ENCODE measurements at places on chromosomes 2 and 18. TPM values are rescaled to one million over a fixed set of nuclear protein-coding genes. Genes with fewer than 3 reads are reported as not detected.
A peak's percentile ranks its signal among the peaks of the same experiment; 100 is the strongest.

GRCh38 chr2:16911746-16912145 is 246.1 kb upstream of the CYRIA start:
- DNase-seq = no peak

DNA sequence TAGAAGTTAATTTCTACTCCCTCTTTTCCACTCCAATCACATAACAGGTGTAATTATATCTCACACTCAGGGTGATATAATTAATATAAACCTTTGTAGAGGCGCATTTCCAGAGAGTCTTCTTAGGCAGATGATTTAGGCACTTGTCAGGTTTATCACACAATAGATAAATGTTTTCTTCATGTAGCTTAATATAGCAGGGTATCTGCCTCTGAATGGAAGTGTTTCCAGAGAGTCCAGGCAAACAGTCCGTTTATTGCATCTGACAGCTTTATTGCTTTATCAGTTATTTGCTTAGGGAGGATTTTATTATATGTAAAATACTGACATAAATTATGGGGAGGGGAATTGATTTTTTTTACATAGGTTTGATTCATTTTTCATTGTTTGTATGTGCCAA is 766.3 kb downstream of the SLC4A3 start:
- DNase-seq = no peak

- no peak for DNase-seq
These were observed 60.0 kb upstream of the SPTBN1 start for GRCh38 chr2:54396107-54396506.

GRCh38 chr18:48542513-48543181 is 3.8 kb downstream of the CTIF start:
- no peak for DNase-seq

DNA sequence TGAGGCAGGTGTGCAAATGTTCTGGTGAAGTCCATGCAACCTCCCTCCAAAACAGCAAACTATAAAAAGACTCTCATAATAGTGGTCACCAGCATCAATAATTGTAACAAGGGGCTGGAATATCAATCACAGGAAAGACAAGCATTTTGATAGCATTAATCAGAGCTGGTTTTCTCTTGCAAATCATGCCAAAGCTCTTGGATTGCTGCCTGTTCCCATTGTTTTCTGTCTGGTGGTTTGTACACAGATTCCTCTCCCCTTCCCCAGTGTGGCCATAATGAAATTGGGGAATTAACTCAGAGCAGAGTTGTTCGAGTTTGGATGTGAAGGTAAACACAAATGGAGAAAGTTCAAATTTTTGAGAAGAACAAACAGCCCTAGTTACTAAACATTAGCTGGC is 134.2 kb downstream of the CDCA7 start:
- DNase-seq = no peak

- DNase-seq = peak; percentile 70
These were observed 75.1 kb downstream of the CIB4 start for GRCh38 chr2:26566081-26566375.

Gene LYG2
- total RNA-seq = not detected

Gene CPS1
- total RNA-seq = 3.2 TPM

Measured in aorta (tissue), 5 donors.